Anterior cingulate cortex (tissue), 58 donors: ENCODE measurements at places on chromosomes 7 and 10.

GRCh38 chr10:11018855-11019631 lies 1.4 kb downstream of the CELF2 start:
- no peak for DNase-seq

GRCh38 chr10:121662945-121663917 lies 65.0 kb upstream of the FGFR2 start:
- no peak for DNase-seq

DNA sequence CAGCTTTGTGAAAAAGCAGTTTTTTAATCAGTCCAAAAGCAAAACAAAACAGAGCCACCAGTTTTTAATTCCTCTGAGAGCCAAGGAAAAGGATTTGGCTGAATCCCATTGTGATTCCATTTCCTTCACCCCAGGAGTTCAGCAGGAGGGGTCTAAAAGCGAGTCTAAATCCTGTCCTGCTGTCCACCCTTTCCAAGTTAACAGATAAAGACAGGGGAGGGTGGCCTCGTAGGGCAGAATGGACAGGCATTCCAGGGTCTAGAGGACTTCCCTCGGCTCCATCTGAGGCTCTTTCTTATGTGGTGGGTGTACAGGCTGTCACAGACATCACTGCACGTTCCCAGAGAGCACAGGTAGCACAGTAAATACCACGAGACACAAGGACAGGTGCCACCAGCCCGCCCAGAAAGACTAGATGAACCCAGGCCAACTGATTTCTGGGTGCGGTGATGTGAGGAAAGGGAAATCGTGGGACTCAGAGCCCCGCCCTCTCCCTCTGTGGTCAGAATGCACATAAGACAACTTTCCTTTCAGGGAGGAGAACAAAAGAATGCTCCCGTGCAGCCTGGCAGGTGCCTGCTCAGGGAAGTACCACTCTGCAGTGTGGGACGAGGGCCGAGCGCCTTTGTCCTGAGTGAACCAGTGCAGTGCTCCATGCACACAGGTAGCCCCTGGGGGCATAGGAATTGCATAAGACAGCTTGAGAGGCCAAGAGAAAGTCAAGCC lies 119.7 kb downstream of the ABLIM1 start:
- DNase-seq, result no peak

- DNase-seq, result no peak
These were observed 432 bp upstream of the CAMK2B start for GRCh38 chr7:44325811-44326241.

DNA sequence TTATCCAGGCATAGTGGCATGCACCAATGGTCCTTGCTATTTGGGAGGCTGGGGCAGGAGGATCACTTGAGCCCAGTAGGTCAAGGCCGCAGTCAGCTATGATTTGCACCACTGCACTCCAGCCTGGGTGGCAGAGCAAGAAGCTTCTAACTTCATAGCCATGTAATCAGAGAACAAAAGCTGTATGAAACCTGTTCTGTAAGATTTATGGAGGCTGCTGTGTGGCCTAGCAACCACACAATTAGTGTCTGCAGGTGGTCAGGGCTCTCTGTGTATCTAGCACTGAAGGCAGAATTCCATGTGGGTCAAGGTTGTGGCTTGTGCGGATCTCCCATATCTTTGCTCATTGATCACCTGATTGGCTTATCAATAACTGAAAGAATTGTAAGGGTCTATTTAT lies 221.5 kb upstream of the FOXK1 start:
- DNase-seq, result no peak

DNA sequence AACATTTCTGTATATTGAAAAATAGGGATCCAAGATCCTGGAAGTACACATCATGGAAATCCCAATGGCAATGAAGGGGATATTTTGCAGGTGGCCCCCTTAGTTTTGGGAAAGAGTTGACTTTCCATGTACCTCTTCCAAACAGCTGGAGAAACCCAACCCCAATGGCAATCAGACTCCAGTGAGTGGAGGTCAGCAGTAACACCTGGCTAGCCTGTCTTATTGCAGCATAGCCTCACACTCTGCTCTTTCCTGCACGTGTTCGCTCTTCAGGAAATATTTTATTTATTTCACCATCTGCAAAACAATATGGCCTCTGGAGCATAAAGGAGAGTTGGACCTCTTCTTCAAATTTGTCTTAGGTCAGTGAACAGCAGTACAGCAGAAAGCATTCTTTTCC lies 340.0 kb upstream of the NRP1 start:
- DNase-seq, result no peak
